NCI-H774 (cell line): ENCODE measurements at places on chromosomes 12 and 14.

- no peak for DNase-seq
These were observed 232.9 kb upstream of the CRY1 start for GRCh38 chr12:107326237-107326636.

DNA sequence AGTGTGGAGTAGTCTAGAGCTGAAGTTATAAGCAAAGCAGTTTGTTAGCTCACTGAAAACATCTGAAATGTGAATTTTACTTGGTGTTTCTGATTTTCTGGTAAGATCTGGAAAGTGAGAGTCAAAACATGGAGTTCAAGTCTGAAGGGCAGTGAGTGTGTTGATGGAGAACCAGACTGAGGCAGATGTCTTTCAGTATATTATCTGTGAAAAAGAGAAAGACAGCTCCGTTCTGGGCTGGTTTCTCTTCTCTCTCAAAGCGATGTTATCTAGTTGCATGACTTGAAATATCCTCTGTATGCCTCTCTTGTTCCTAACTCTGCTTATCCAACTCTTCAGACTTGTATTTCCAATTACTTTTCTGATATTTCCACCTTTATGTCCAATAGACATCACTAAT, 381.9 kb upstream of the RGS6 start:
- no peak for DNase-seq

- DNase-seq: no peak
These were observed 136.2 kb downstream of the MED13L start for GRCh38 chr12:116141110-116141832.

- DNase-seq: no peak
These were observed 65.2 kb upstream of the PDZRN4 start for GRCh38 chr12:41122894-41123293.

- DNase-seq: no peak
These were observed 350.7 kb upstream of the SEL1L start for GRCh38 chr14:81884382-81884781.

DNA sequence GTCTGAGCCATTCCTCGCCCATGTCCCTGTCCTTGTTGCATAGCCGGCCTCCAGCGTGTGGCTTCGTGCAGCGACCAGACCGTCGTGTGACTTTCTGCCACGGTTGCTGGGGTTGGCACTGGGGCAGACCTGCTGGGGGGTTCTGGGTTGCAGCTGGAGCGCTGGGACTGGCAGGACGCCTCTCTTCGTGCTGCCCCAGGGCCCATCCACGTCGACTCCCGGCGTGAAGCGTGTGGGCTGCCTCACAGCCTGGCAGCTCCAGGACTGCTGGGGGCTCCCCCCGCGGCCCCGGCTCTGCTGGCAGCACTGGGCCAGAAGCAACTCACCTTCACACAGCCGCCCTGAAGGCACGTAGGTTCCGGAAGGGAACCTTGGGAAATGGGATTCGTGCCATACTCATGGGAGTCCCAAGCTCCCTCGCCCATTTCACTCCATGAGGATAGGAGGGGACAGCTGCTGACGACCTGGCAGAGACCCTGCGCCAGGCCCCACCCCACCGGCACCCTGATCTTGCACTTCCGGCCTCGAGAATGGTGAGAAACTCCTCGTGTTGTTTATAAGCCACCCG, 51.9 kb downstream of the GALNT9 start:
- no peak for DNase-seq

- DNase-seq: no peak
These were observed 226.8 kb downstream of the SOX5 start for GRCh38 chr12:23722655-23723054.

DNA sequence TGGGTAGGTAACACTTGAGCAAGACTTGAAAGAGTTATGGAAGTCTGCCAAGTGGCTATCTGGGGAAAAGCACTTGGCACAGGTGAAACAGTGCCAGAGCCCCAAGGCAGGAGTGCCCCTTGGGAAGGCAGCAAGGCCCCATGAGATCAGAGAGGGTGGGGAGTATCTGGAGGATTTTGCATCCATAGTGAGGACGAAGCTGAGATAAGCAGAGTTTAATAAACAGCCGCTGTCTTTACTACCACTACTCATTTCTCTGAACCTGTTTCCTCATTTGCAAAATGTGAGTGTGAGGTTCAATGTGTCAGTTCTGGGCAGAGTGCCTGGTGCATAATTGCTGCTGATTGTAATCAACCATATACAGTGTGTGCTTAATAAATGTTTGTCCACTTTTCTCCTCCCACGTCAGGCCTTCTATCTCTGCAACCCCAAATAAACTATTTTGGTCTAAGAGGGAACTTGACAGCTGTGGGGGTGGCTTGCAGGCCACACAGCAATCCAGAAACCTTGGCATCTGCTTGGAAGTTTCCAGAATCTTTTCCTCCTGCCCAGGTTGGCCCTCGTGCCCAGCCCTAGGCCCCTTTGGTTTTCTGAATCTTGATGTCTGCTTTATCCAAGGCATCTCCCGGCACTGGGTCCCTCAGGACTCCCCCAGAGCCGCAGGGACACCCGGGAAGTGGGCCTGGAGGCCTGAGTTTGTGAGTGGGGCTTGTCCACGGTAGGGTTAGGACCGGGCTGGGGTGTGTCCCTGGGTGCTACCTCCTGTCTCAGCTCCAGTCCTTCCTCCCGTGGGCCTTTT, 4.5 kb downstream of the ABCB9 start:
- peak; percentile 15 for DNase-seq

DNA sequence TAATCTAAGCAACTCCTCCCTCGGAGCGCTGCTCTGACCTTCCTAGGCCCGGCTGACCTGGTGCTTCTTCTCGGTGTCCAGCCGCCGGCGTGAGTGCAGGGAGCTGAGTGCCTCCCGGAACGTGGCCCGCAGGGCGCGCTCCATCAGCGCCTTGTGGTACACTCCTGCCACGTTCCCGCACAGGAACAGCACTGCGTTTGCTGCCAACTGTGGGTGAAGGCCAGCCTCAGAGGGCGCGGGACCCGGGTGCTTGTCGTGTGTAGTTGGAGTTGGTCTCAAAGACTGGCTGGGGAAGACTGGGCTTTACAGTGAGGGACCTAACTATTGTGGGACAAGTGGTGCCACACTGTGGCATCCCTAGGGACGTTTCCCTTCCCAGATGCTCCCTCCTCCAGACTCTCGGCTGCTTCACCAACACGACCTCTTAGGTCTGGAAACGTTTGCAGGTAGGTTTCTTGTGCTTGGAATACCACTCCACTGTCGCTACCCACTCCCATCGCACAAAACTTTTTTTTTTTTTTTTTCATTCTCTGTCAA, 3.1 kb downstream of the ADCY4 start:
- DNase-seq: no peak

GRCh38 chr12:121404734-121405133, 4.8 kb downstream of the RNF34 start:
- DNase-seq: peak; percentile 71

GRCh38 chr14:74843653-74844052, 32.3 kb downstream of the PROX2 start:
- DNase-seq: no peak

DNA sequence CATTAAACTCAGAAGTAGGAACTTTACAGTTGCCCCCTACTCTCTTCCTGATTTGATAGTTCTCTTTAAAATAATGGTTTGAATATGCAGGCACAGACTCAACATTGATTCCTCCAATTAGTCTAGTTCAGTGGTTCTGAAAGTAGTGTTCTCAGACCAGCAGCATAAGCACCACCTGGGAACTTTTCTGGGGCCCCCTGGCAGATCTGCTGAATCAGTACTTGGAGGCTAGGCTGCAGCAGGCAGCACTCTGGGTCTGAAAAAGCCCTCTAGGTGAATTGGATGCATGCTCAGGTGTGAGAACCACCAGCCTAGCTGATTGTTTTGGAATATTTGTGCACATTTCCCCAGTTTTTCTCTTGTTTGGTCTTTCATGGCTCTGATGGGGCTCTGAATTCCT, 198.6 kb upstream of the NOS1 start:
- DNase-seq: no peak

GRCh38 chr12:115518-115917, 49.0 kb downstream of the IQSEC3 start:
- no peak for DNase-seq

DNA sequence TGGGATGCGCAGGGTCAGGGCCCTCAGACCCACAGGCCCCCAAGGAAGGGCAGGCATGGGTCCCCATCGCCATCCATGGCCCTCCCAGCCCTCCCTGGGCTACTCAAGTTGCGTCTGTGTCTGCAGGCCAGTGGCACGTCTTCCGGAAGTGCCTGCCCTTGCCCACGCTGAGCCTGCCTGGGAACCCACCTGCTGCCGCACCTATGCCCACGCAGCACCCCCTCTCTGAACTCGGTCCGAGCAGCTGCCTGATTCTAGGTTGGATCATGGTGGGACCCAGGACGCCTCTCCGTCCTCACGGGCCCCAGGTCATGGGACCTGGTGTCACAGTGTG, 182.8 kb downstream of the ADGRD1 start:
- no peak for DNase-seq

DNA sequence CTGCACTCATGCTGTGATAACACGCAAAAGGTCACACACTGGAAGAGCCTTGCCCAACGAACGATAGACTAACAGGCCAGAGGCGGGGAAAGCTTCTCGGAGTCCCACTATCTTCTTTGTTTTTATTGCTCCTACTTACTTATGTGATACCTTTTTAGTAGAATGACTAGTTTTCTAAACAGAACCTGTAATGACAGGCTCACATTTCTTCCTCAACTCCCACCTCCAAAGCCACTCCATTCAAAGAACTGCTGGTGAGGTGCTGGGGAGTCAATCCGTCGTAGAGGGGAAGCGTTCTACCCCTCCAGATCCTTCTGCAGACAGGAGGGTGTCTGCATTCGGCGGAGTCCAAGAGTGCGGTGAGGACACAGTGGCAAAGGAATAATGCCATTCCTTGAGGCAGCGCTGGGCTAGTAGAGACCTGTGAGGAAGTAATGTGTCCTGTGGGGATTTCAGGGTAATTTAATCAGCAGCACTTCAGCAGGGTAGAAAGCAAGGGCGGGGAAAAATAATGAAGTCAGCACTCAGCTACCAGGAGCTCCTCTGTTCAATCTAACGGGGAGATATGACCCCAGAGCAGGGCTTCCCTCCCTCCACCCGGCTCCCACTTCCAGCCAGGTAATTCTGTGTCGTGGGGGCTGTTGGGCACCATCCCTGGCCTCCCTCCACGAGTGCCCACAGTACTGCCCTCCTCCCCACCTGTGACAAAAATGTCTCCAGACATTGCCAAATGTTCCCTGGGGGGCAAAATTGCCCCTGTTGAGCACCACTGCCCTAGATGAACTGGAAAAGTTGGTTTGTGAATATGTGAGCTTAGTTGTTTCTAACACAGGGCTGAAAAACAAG, 25.2 kb downstream of the SPRING1 start:
- no peak for DNase-seq

DNA sequence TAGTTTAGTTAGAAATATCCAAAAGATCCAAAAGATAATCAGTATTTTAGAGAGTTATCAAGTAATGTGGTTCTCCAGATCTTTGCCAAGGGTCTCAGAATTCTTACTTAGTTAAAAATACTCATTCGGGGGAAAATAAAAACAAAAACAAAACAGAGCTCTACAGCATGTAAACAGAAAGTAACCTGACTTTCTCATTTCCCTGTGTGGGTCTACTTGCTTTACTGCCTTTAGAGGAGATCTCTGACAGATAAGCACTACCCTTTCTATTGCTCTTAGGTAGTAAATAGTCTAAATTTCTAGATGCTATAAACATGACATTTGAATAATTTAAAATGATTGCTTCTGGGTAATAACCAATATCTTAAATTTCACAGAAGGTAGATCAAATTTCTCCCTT, 371.8 kb downstream of the RPL10L start:
- no peak for DNase-seq

GRCh38 chr12:25824734-25825133, 133.7 kb upstream of the RASSF8 start:
- no peak for DNase-seq

DNA sequence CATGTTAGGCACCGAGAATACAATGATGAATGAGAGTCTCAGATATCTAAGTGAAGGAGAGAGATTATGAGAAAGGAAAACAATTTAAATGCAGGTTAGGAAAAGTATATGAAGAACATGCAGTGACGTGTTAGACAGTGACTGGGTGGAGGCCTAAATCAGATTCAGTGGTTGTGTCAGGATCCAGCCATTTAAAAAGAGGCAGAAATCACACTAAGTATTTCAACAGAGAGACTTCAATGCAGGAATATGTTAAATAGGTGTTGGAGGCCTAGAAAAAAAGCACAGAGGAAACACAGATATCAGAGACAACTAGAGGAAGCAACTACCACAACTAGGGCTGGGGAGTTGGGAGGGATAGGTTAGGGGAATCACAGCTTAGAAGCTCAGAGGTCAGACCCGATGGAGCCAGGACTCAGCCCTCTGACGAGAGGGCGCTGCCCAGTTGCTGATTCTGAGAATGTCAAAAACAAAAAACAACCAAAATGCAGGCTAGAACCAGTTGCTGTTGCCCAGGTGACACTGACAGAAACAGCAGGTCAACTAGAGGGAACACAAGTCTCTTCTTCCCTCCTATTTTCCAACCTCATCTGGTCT, 3.0 kb upstream of the GARIN2 start:
- DNase-seq: no peak

DNA sequence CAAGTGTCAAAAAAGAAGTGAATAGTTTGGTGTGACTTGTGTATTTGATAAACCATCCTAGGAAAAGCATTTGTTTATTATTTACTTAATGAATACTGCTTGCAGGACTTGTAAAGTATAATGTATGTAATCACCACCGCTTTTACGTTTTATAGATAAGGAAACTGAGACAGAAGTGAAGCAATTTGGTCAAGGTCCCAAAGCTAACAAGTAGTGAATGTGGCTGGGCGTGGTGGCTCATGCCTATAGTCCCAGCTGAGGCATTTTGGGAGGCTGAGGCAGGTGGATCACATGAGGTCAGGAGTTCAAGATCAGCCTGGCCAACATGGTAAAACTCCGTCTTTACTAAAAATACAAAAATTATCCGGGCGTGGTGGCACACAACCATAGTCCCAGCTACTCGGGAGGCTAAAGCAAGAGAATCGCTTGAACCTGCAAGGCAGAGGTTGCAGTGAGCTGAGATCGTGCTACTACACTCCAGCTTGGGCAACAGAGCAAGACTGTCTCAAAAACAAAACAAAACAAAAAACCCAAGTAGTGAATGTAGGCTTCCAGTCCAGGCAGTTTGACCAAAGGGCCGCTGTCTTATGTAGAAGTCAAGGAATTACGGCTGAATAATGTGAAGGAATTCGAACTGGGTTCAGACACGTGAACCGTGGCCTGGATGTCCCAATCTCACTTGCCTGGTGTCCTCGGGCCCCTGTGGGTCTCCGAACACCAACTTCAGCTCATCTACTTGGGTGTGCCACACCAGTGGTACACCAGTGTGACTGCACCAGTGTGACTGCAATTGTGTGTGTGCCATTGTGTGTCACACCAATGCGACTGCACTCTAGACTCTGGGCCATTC, 88.3 kb upstream of the MED13L start:
- DNase-seq: no peak

- no peak for DNase-seq
These were observed 17.0 kb downstream of the TEDC1 start for GRCh38 chr14:105508069-105508468.

DNA sequence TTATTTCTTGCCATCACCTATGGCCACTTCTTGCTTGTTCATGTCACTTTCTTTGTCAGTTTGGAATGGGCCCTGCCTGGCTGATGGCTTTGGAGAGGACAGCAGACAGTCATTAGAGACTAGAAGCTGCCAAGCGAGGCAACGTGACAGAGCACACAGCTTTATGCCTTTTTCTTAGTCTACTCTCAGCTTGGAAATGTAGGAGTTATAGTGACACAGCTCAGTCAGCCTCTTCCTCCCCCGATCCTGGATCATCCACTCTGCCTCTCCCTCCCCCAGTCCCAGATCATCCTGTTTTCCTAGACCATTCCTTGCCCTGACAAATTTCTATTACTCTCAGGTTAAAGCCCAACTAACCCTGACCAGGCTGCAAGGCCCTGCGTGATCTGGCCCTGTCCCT, 26.6 kb downstream of the ETV6 start:
- DNase-seq: no peak

GRCh38 chr14:62429683-62430082, 615.6 kb downstream of the KCNH5 start:
- DNase-seq: no peak
